Mucosa of descending colon (tissue), 3 donors: ENCODE measurements at places on chromosomes 12 and 14.

GRCh38 chr14:64947710-64948611 lies 5.4 kb upstream of the GPX2 start:
- DNase-seq: no peak

GRCh38 chr14:30223966-30224365 lies 296.3 kb upstream of the PRKD1 start:
- no peak for DNase-seq

GRCh38 chr12:56838621-56839488 lies 75.7 kb downstream of the HSD17B6 start:
- no peak for DNase-seq

- peak; percentile 93 for DNase-seq
Measured at GRCh38 chr12:122860040-122860853, 25.0 kb downstream of the HIP1R start.

GRCh38 chr14:40317690-40318089 lies 885.5 kb upstream of the FBXO33 start:
- DNase-seq: no peak

DNA sequence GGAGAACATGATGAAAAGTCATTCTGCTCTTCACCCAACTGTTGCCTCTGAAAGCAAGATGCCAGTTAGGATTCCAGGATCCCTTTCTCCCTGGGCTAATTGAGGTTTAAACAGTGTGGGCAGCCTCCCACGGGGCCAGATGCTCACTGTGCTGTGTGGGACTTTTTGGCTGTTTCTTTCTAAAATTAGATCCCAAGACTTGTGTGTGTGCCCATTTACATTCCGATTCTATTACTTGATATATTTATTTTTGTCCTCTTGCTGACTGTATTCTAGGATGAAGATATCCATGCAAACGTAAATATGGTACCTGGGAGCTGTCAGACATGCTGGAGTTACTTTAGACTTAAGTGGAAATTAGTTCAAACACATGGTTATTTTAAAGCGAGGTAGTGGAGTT lies 6.2 kb downstream of the IFT43 start:
- no peak for DNase-seq

- no peak for DNase-seq
Measured at GRCh38 chr12:50787618-50788017, 23.7 kb downstream of the ATF1 start.

GRCh38 chr14:62409169-62409568 lies 636.1 kb downstream of the KCNH5 start:
- DNase-seq: no peak

DNA sequence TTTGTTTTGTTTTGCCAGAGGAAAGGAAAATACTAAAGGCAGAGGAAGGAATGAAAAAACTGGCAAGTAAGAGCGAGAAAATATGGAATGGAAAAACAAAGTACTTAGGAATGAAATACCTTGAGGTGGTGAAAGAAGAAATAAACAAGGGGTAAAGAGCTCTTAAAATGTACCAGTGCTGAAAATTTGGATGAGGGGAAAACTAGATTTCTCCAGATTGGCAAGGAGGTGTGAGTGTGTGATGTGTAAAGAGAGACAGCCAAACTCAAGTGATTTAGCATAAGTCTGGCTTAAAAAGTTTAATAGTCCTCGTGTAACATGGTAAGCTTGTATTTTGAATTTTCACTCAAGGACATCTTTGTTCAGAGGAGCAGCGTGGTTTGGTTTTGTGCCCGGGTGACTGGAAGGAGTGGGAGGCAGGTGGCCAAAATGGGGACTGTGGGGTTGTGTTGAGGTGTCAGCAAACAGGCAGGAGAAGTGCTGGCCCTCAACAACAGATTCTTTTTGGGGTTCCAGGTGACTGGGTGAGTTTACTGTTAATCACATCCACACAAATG lies 102.7 kb downstream of the DACT1 start:
- DNase-seq: no peak
